Kidney glomerular epithelial cell (primary cell): ENCODE measurements at places on chromosomes 12 and 14.
A peak's percentile ranks its signal among the peaks of the same experiment; 100 is the strongest.

DNA sequence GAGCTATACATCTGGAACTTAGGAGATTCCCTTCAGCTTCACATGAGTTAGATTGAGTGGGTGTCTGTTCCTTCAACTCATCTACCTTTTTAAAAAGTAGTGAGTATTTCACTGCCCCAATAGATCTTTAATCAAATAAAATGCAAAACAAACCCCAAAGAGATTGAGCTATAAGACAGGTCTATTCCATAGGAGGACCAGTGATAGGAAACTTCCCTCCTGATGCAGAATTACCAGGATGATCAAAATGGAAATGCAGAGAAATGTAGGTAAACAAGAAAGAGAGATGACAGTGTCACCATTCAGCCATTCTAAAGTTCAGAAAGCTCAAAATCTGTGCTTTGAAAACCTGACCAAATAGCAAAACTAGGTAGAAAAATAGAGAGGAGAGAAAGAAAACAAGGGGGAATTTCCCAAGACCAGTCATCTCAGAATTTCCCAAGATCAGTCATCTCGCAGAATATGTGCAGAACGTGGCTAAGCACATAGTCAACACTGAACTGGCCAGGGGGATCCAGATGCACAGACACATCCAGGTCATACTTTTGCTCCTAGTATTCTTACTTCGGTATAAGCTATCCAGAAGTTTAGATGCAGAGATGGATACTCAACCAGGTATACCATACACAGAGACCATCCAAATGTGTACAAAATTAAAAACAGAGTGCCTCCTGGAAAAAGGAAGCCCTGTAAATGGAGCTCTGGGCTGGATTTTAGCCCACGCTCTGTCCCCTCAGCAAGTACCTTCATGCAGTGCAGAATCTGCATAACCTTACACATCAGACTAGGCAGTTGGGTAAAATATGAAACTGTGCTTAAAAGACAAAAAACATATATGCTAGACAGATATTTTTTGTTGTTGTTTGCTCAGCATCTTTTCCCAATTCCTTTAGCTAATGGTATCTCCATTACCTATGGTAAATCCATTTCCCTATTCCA, 27.4 kb downstream of the SLC41A2 start:
- DNase-seq = peak; percentile 78

DNA sequence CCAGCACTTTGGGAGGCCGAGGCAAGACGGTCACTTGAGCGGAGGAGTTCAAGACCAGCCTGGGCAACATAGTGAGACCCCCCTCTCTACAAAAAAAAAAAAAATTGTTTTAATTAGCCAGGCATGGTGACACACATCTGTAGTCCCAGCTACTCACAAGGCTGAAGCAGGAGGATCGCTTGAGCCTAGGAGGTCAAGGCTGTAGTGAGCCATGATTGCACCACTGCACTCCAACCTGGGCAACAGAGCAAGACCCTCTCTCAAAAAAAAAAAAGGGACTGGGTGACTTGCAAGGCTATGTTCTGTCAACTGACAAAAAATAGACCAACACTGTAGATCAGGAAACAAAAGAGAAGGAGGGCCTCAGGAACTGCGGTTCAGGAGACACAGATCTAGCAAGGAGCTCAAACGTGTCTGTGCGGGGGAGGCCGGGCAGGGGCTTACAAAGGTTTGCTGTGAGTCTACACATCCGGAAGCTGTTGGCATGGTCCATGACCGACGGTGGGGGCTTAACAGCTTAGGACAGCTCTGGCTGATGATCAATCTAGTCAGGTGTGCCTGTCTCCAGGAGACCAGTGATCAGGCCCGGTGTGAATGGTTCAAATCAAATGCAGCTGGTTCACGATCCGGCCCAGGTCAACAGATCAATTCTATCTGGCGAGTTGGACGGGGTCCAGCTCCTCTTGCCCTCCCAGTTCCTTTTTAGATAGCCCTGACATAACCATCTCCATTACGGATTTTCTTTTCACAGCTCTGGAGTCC, 31.7 kb upstream of the INF2 start:
- peak; percentile 24 for DNase-seq

DNA sequence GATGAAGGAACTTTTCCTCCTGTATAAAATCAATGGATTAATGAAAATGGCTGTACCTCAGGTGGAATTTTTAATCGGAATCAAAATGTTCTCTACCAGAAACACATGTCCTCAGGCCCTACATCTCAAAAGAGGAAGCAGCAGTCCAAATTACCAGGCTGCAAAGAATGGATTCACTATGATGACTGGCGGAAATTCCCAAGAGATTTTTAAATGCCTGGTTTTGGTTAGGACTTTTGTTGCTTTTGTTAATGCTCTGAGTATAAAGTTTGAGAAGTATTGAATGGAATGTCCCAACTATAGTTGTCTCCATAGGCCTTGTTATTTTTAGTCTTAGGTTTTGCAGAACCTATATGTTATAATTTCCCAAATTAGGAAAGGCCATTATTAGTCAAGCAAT, 11.2 kb upstream of the IFNG start:
- no peak for DNase-seq

DNA sequence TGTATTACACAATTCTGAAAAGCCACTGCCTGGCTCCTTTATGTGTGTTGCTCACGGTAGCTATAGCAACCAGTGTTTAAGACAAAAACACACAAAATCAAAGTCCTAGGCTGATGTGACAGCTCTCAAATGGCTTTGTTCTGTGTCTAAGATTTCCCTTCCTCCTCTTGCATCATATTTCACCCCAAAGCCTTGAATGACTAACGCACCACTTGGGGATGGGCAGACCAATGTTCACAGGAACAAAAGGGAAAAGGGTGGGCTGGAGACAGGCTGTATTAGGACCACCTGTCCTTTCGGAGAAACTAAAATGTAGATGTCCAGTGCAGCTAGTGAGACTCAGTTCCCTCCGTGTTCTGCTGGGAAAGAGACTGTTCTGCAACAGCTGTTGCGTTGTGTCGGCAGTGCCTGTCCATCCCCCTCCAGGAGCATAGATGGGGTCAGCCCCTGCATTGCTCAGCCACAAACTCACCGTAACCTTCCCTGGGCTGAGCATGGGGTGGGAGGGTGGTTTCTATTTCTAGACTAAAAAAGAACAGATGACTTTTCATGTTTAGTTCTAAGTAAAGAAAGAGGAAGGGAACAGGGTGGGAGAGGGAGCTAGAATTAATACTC, 26.8 kb upstream of the DAAM1 start:
- DNase-seq = peak; percentile 23

- no peak for DNase-seq
Measured at GRCh38 chr14:22010545-22011252, 337.1 kb upstream of the OR4E1 start.

DNA sequence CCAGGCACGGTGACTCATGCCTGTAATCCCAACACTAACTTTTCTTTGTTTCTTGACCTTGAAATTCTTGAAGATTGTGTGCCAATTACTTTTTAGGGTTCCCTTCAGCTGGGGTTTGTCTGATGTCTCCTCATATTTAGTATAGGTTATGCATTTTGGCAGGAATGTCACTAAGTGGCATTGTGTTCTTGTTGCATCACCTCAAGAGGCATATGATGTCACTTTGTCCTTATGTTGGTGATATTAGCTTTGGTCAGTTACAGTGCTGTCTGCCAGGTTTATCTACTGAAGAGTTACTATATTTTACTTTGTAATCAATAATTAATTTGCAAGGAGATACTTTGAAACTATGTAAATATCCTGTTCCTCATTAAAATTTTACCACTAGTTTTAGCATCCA, 61.0 kb upstream of the BTG1 start:
- DNase-seq = no peak

DNA sequence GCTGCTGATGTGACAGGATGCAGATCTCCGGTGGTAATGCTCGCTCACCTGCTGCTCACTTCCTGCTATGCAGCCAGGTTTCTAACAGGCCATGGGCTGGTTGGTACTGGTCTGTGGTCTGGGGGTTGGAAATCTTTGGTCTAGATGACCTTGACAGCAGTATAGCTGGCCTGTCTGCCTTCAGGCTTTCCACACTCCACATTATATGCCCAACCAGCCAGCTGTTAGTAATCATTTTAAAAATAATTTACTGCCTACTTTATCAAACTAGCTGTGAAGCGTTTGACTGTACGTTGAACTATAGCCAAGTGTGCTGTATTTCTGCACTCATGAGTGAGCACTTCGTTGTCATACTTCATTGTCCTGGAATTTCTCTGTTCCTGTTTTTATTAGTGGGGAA, 424.0 kb upstream of the GARIN6 start:
- peak; percentile 39 for DNase-seq

- DNase-seq = no peak
Measured at GRCh38 chr12:16564675-16565074, 41.3 kb downstream of the LMO3 start.

DNA sequence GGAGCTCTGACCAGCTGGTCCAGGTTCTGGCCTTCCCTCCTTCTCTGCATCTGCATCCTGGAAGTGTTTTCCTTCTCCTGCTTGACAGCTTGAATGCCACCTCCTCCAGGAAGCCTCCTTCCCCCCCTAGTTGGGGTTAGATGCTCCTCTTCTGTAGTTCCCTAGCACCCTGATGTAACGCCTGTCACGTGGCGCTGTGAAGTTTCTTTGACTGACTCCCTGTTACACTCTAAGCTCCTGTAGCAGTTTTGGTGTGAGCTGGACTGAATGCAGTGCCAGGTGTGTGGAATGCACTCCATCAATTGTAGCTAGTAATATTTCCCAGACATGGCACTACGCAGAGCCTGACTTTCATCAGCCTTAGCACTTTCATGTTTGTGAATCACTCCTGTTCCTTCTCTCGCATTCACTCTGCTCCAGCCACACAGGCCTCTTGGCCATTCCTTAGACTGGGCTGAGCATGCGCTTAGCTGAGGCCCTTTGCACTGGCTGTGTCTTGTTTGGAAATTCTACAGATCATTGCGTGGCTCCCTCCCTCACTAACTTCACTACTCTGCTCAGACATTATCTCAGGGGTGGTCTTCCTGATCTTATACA, 2.1 kb upstream of the FAIM2 start:
- DNase-seq = no peak

DNA sequence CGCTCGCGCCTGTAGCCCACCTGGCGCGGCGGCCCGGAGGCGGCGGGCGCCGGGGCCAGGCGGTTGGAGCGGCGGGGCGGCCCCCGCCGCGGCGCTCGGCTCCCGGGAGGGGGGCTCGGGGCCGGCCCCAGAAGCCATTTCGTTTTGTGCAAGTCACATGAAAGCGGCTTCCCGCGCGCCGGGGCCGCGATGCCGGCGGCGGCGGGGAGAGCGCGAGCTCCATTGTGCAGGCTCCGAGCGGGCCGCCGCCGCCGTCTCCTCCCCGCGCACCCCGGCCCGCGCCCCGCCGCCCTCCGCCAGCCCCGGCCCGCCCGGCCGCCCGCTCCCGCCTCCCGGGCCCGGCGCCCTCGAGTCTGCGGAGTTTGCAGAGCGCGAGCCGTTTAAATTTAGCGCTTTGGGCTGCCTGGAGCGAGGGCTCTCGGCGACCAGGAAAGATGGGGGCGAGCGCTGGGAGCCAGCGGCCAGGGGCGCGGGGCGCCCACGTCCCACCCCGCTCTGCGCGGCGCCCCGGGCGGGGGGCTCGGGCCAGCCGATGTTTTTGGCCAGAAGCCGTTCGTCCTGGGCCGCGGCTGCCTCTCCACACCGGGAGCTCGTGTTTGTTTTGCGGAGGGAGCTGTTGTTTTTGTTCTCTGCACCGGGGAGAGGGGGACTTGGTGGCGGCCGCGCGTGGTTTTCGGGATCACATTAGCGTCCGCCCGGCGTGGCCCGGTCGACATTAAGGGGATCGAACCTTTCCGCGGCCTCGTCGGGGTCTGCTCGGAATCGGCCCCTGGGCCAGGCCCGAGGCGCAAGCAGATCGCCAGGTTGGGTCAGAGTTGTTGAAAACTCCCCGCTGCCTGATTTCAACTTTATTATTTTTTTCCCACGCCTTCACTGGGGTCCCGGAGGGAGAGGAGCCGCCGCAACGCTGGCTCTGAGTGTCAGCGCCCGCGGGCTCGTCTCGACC, 982 bp downstream of the BCL7A start:
- DNase-seq = peak; percentile 45

DNA sequence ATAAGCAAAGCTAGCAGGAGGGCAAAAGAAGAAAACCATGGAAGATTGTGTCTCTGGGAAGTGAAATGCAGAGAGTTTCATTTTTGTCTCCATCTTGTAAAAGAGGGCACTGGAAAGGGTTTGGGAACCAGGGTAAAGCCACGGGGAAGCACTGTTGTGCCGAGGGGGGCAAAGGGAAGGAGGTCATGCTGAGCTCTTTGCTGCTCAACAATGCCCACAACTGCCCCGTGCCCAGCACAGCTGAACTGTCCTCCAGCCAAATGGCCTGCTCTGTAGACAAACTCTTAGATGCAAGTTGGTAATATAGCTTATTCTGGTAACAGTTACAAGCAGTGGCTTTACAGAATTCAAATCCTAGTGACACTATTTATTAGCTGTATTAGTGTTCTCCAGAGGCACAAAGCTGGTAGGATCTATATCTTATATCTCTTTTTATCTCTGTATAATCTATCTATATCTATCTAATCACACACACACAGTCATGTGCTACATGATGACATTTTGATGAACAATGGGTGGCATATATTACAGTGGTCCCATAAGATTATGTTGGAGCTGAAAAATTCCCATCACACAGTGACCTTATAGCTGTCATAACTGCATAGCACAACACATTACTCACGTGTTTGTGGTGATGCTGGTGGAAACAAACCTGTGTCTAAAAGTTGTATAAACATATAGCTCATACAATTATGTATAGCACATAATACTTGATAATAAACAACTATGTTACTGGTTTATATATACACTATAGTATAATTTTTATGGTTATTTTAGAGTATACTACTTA, 203.4 kb upstream of the DDHD1 start:
- DNase-seq = no peak

DNA sequence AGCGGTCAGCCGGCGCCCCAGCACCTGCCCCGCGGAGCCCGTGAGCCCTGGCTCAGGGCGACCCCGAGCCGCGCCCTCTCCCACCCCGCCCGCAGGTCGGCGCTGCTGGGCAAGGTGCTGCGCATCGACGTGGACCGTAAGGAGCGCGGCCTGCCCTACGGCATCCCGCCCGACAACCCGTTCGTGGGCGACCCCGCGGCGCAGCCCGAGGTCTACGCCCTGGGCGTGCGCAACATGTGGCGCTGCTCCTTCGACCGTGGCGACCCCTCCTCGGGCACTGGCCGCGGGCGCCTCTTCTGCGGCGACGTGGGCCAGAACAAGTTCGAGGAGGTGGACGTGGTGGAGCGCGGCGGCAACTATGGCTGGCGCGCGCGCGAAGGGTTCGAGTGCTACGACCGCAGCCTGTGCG, 14.4 kb downstream of the HHIPL1 start:
- no peak for DNase-seq

DNA sequence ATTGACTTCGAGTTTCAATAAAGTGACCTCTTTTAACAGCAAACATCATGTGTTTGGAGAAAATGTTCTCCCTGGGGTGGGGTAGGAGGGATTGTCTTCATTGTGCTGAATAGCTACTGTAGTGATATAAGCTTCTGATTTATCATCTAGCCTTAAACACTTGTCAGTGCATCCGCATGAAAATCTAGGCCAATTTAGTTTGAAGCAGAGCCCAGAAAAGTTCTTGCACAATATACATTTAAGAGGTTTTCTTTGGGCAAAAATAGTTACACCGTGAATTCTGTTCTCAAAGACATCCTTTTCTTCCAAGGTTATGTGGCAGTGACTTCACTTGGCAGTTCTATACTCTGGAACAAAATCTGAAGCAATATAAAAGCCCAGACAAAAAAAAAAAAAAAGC, 136.0 kb upstream of the IFNG-AS1 start:
- DNase-seq = no peak
